ENCODE measurements at places on chromosomes 3 and 15.
A peak's percentile ranks its signal among the peaks of the same experiment; 100 is the strongest.

GRCh38 chr3:154129625-154130024 lies 8.4 kb downstream of the ARHGEF26 start:
- no peak for DNase-seq

- no peak for DNase-seq
Measured at GRCh38 chr3:140911822-140912221, 29.8 kb upstream of the SLC25A36 start.

- DNase-seq: no peak
Measured at GRCh38 chr15:72169921-72170611, 27.5 kb downstream of the GRAMD2A start.

GRCh38 chr15:39583596-39584265 lies 2.9 kb downstream of the THBS1 start:
- DNase-seq: peak; percentile 56

GRCh38 chr3:172274906-172275305 lies 173.3 kb downstream of the GHSR start:
- no peak for DNase-seq

DNA sequence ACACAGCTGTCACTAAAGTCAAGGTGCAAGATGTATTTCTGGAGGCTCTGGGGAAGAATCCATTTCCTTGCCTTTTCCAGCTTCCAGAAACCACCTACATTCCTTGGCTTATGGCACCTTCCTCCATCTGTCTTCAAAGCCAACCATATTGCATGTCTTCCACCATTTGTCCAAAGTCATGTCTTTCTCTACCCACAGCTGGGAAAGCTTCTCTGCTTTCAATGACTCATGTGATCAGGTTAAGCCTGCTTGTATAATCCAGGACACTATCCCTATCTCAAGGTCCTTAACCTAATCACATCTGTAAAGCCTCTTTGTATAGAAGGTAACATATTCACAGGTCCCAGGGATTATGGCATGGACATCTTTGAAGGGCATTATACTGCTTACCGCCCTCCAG lies 14.2 kb downstream of the ARHGAP31 start:
- DNase-seq: no peak

DNA sequence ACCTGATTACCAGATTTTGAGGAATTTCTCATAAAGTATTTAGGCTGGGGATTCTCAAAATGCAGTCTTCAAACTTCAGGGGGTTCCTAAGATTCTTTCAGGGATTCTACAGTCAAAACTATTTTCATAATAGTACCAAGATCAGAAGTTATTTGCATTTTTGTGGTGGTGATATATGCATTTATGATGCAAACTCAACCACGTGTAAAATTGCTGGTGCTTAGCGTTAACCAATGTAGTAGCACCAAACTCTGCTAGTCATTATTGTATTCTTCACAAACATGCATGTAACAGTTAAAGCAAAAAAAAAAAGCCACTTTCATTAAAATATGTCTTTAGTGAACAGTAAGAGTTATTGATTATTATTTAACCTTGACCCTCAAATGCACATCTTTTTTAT lies 274.9 kb upstream of the DNAJC19 start:
- DNase-seq: no peak

GRCh38 chr3:55364421-55364820 lies 122.7 kb downstream of the WNT5A start:
- no peak for DNase-seq

- no peak for DNase-seq
Measured at GRCh38 chr15:72005483-72005882, 112.5 kb downstream of the MYO9A start.

DNA sequence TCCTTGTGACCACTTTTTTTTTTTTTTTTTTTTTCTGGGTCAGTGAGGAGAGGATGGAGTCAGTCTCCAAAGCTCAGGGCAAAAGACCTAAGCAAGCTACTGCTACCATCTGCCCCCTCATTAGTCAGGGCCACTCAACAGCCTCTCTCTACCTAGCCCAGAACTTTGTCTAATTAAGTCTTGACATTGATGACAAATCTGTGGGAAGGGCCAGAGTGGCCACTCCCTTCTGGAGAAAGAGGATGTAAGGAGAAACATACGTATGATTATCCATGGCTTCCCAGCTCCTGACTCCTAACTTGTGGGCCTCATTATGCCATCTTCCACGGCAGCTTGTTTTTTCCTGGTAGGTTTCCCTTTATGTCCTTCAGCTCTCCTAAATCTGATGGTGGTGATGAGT lies 37.9 kb downstream of the NR1I2 start:
- DNase-seq: no peak

DNA sequence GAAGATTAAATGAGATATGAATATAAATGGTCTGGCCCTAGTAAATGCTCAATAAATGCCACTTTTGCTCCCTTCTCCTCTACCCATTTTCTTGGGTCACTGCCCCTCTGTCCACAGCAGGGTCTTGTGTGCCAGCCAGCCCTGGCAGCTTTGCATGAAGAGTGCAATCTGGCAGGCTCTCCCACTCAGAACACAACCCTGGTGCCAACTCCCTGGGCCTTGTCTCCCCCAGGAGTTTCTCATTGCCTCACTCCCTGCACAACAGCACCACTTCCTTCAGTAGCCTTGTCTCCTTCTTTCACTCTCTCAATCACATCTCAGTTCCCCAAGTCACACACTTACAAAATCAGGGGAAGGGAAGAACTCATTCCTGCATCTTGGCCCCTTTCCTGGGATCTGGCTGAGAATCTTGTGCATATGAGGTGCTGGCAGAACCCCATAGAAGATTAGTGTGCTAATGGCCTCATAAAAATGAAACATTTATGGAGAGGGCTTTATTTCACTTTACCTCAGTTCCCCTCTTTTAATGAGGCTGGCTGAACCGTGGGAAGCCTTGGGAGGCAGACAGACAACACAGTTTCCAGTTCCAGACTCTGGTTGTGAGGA lies 445.9 kb upstream of the PROK2 start:
- no peak for DNase-seq

DNA sequence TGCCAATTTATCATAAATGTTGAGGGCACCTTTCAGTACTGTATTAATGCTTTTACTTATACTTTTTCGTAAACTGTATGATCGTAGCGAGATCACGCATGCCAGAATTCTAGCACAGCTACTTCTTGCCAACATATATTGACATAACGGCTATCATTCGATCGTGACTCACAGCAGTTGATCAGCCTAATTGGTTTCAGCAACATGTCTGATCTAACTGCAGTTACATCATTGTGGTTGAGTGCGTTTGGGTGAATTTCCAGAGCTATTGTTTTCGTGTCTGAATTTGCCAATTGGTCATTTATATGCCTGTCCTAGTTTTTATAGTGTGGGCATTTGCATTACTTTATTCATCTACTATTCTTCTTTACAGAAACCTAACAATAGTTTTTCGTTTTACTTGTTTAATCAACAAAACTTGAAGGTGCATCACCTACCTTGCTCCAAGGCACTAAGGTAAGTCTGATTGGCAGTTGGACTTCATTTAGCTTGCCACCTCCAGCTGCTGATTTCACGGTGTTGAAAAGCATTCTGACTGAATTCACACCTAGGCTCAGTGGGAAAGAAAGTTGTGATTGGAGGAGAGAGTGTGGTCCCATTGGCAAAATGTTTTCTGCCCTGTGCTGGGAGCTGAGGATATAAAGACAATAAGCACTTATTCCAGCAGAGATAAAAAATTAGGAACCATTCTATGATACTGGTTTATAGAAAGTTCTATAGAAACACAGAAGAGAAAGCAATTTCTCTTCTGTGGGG lies 120.9 kb upstream of the RGMA start:
- DNase-seq: no peak

DNA sequence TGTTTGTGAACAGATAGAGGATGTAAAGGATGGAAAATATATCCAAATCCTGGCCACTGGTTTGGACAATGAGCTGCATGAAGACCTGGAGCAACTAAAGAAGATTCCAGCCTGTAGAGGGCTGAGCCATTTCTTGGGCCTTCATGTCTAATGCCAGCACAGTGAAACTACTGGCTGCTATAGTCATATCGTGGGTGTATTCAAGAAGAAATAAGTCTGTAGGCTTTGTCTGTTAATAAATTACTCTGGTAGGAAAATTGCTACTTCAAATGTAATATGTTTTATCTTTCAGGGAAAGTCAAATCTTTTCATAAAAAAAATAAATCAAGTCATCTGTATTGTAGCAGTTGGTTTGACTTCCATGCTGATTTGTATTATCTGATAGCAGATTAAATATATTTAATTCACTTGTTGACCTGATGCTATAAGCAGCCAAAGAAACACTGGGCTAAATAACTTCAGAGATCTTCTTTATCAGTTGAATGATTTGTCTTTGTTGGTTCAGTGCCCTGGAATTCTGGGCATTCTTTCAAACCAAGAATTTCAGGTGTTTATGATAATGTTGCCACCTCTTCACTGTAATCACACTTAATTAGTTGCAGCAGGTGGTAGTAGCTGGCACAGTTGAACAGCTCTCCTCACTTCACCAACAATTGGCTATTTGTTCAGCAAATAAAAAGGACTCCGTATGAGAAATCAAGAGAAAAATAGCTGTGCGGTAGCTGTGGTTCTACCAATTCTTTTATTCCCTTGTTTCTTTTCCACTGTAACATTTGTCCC lies 1109.5 kb downstream of the NSUN3 start:
- DNase-seq: no peak

GRCh38 chr15:44636976-44637375 lies 26.5 kb downstream of the SPG11 start:
- no peak for DNase-seq

- DNase-seq: no peak
Measured at GRCh38 chr15:100201376-100202280, 140.1 kb downstream of the ADAMTS17 start.

DNA sequence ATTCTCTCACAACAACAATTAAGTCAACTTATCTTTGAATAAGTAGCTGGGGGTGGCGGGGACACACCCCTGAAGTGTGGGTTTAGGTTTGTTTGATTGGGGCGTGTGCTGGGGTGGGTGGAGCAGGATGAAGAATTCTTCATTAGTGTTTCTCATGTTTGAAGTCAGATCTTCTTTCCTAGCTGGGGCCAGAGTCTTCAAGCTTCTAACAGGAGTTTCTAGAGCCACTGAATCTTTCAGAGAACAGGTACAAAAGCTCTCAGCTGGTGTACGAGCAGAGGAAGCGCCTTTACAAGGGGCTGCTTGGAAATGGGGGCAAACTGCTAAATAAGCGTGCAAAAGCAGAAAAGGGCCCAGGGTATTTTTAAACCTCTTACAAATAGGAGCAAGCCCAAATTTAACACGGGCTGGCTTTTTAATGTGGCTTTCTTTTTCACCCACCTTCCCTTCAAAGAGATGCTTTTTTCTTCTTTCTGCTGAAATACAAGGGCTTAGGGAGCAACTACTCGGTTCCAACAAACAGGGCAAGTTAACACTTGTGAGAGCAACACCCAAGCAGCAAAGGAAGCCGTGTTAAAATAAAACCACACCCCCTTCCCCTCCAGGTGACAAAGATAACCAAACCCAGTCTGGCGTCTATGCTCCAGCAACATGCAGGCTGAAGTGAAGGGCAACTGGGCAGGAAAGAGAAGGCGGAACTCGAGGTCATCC lies 86.9 kb upstream of the RASGRP1 start:
- DNase-seq: no peak

GRCh38 chr15:57312318-57313133 lies 63.8 kb upstream of the CGNL1 start:
- no peak for DNase-seq

- DNase-seq: no peak
Measured at GRCh38 chr3:32335365-32336112, 56.1 kb upstream of the CMTM7 start.

- DNase-seq: no peak
Measured at GRCh38 chr3:123084192-123084591, 17.4 kb downstream of the PDIA5 start.

- DNase-seq: no peak
Measured at GRCh38 chr3:44355362-44356033, 16.9 kb downstream of the TCAIM start.

GRCh38 chr15:81825136-81825535 lies 220.7 kb downstream of the MEX3B start:
- no peak for DNase-seq

- no peak for DNase-seq
Measured at GRCh38 chr15:47675735-47676134, 41.6 kb upstream of the SEMA6D start.
